Foreskin keratinocyte (primary cell): ENCODE measurements at places on chromosomes 3 and 15. TPM values are rescaled to one million over a fixed set of nuclear protein-coding genes. Genes with fewer than 3 reads are reported as not detected.

The GABRR3 gene
- total RNA-seq = not detected in 2 replicates

The EIF3J gene
- 66.2 and 77.2 TPM in 2 replicates for total RNA-seq

The MIX23 gene
- total RNA-seq = 46.5 and 62.3 TPM in 2 replicates

The PSTPIP1 gene
- 6.6 and 7.1 TPM in 2 replicates for total RNA-seq

The SACM1L gene
- total RNA-seq = 27.9 and 30.8 TPM in 2 replicates

The SEMA3B gene
- total RNA-seq = 1.1 and 2.0 TPM in 2 replicates

The HAPLN3 gene
- 5.4 and 6.0 TPM in 2 replicates for total RNA-seq

The DPPA4 gene
- not detected in 2 replicates for total RNA-seq

The FOXL2NB gene
- 0.25 and 0.92 TPM in 2 replicates for total RNA-seq

The INKA1 gene
- total RNA-seq = 18.2 and 20.1 TPM in 2 replicates

The TNNC1 gene
- not detected in 2 replicates for total RNA-seq

The ST3GAL6 gene
- total RNA-seq = 1.4 and 2.1 TPM in 2 replicates

The PHLDB2 gene
- total RNA-seq = 93.8 and 110 TPM in 2 replicates

The CAV3 gene
- total RNA-seq = not detected in 2 replicates

The NFKBIZ gene
- 15.1 and 15.9 TPM in 2 replicates for total RNA-seq

The C3orf33 gene
- total RNA-seq = 2.0 and 2.6 TPM in 2 replicates

The ACTRT3 gene
- total RNA-seq = 3.5 and 4.4 TPM in 2 replicates

The NAALADL2 gene
- 0.28 and 0.68 TPM in 2 replicates for total RNA-seq

The CCR2 gene
- not detected in 2 replicates for total RNA-seq

The AADACL2 gene
- total RNA-seq = not detected in 2 replicates

The LIPC gene
- total RNA-seq = not detected in 2 replicates

The CPNE4 gene
- total RNA-seq = not detected in 2 replicates

The SUCNR1 gene
- total RNA-seq = not detected in 2 replicates

The FAM131A gene
- 13.3 and 14.6 TPM in 2 replicates for total RNA-seq

The CKMT1A gene
- total RNA-seq = 28.7 and 86.0 TPM in 2 replicates

The MOBP gene
- total RNA-seq = not detected in 2 replicates

The BCL2A1 gene
- total RNA-seq = not detected in 2 replicates

The PRC1 gene
- total RNA-seq = 136 and 183 TPM in 2 replicates

The SLC22A13 gene
- 0.17 and 0.21 TPM in 2 replicates for total RNA-seq

The PSMD2 gene
- total RNA-seq = 838 and 935 TPM in 2 replicates

The TIMP4 gene
- total RNA-seq = 0.14 TPM in 1 of 2 replicates, not detected in the other

The NT5DC2 gene
- 121 and 127 TPM in 2 replicates for total RNA-seq

The LXN gene
- total RNA-seq = 7.8 and 11.0 TPM in 2 replicates

The KNL1 gene
- 30.0 and 32.8 TPM in 2 replicates for total RNA-seq

The HSPBAP1 gene
- total RNA-seq = 5.9 and 7.1 TPM in 2 replicates

The AGBL1 gene
- not detected in 2 replicates for total RNA-seq

The TMEM266 gene
- 0.07 TPM in 1 of 2 replicates, not detected in the other for total RNA-seq

The P2RY14 gene
- total RNA-seq = not detected in 2 replicates

The RETNLB gene
- not detected in 2 replicates for total RNA-seq

The NR1I2 gene
- not detected in 2 replicates for total RNA-seq

The LRRC31 gene
- not detected in 2 replicates for total RNA-seq

The TJP1 gene
- 94.0 and 98.3 TPM in 2 replicates for total RNA-seq

The KLHL40 gene
- not detected in 2 replicates for total RNA-seq

The VEPH1 gene
- 0.32 and 0.82 TPM in 2 replicates for total RNA-seq

The SCN11A gene
- total RNA-seq = not detected in 2 replicates

The CFAP100 gene
- total RNA-seq = not detected in 2 replicates

The C3orf49 gene
- total RNA-seq = not detected in 2 replicates

The LYSMD4 gene
- 7.5 and 10.9 TPM in 2 replicates for total RNA-seq
